ENCODE measurements at places on chromosomes 5 and 9.
A peak's percentile ranks its signal among the peaks of the same experiment; 100 is the strongest.

DNA sequence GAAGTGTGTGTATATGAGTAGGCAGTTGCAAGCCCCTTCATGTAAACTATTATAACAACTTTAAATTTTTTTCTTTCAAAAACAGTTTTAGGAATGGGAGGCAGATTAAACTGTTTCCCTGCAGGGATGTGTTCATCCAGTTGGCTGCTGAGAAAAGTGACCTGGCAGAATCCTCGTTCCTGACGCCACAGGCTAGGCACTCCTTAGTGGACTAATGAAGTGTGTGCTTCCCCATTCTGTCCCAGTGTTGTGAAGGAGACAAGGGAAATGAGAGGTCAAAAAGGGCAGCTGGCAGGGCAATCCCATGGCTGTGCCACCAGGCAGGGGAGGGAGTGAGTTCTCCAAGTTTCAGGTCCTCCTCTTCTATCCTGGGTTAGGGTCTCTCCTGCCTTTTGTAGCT lies 59.8 kb downstream of the FOXD1 start:
- no peak for DNase-seq

- DNase-seq, result no peak
Measured at GRCh38 chr5:113804943-113805342, 291.4 kb downstream of the YTHDC2 start.

DNA sequence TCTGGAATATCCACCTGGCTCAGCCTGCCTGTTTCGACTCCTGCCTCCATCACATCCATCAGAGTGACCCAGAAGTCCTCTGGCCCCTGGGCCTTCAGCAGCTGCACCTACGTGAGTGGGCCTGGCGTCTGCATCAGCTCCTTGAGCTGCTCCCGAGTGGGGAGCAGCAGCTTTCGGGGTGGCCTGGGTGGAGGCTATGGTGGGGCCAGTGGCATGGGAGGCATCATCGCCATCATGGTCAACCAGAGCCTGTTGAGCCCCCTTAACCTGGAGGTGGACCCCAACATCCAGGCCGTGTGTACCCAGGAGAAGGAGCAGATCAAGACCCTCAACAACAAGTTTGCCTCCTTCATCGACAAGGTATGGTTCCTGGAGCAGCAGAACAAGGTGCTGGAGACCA lies 83.0 kb downstream of the SEC61B start:
- DNase-seq, result no peak

- DNase-seq, result no peak
Measured at GRCh38 chr9:131728546-131728910, 11.3 kb downstream of the RAPGEF1 start.

GRCh38 chr5:90792725-90793124 lies 234.1 kb downstream of the ADGRV1 start:
- DNase-seq, result no peak

DNA sequence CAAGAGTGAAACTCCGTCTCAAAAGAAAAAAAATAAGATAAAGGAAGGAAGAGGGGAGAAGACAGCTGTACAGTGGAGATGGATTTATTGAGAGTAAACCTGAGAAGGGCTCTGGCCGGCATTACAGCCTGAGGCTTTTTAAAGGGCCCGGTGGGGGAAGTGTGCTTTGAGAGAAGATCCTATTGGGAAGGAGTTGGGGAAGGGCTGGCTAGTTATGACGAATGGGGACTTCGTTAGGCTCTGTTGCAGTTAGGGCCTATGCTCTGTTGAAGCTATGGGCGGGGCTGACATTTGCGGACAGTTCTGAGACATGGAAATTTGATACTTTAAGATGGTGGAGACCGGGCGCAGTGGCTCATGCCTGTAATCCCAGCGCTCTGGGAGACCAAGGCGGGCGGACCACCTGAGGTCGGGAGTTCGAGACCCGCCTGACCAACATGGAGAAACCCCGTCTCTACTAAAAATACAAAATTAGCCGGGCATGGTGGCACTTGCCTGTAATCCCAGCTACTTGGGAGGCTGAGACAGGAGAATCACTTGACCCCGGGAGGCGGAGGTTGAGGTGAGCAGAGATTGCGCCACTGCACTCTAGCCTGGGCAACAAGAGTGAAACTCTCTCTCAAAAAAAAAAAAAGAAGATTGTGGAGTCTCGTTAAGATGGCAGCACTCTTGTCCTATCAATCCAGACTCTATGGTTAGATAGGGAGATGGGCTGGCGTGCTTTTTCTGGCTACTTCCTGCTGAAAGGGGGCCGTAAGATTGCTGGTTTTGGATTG lies 33.2 kb downstream of the C9orf50 start:
- DNase-seq, result no peak

GRCh38 chr9:127185931-127186781 lies 63.7 kb upstream of the ANGPTL2 start:
- DNase-seq, result peak; percentile 64

DNA sequence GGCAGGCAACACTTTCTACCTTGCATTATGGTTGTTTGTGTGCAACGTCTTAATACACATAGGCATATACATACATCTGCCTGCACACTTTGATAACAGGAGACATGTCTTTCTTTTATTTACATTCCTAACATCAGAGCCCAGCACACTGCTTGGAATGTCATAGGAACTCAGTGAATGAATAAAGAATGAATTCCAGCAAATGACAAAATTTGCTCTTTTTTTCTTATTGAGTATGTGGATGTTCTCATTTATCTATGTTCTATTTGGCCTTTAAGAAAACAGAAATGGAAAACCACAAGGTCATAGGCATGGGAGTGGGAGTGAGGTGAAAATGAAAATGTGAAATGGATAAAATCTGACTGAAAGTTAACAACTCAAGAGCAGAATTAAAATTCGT lies 36.3 kb upstream of the PALM2AKAP2 start:
- no peak for DNase-seq

GRCh38 chr9:88673886-88674285 lies 138.9 kb downstream of the NXNL2 start:
- DNase-seq, result no peak

DNA sequence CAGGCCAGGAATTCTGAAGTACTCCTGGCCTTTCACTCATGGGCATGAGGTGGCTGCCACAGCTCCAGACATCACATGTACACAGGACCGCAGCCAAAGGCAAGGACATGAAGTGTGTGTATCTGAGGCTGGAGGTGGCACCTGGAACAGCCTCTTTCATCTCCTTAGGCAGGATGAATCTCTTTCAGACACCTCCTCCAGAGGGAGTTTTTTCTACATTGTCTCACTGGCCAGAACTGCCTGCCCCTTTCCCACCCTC lies 142.8 kb downstream of the BARX1 start:
- no peak for DNase-seq

DNA sequence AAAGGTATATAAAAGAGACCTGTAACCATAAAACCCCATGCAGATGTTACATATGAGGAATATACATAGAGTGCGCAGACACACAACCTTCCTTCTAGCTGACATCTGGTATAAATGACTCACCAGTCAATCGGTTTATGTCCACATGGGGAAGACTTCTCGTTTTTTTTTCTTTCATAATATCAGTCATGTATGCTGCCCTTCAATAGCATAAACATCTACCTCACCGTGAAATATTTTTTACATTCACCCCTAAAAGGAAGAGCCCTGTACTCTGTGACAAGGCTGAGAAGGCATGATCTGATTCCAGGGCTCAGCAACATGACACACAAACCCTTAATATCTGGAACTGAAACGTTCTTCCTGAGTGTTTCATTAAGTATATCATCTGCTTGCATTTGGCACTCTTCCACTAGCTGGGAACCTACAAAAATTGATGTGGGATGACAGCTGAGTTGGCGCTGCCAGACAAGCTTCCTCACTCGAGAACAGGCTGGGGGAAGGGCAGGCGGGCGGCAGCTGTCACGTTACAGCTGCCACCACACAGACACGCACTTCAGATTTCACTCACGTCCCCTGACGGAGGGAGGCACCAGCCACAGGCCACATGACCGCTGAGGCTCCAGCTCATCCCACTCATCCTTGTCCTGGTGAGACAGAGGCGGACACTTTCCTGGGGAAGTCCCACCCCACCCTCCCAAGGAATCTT lies 74.2 kb downstream of the SHB start:
- DNase-seq, result peak; percentile 85

GRCh38 chr5:95554331-95554646 lies 488 bp downstream of the SKIC3 start:
- no peak for DNase-seq

GRCh38 chr5:72477644-72478043 lies 29.6 kb downstream of the ZNF366 start:
- DNase-seq, result no peak

GRCh38 chr5:178677429-178677828 lies 50.6 kb upstream of the CLK4 start:
- no peak for DNase-seq

GRCh38 chr5:172623313-172623980 lies 17.6 kb upstream of the NEURL1B start:
- peak; percentile 28 for DNase-seq

- peak; percentile 13 for DNase-seq
Measured at GRCh38 chr9:134191455-134192209, 27.3 kb upstream of the RNU6ATAC start.

- no peak for DNase-seq
Measured at GRCh38 chr5:91438871-91439270, 55.8 kb upstream of the ARRDC3 start.

DNA sequence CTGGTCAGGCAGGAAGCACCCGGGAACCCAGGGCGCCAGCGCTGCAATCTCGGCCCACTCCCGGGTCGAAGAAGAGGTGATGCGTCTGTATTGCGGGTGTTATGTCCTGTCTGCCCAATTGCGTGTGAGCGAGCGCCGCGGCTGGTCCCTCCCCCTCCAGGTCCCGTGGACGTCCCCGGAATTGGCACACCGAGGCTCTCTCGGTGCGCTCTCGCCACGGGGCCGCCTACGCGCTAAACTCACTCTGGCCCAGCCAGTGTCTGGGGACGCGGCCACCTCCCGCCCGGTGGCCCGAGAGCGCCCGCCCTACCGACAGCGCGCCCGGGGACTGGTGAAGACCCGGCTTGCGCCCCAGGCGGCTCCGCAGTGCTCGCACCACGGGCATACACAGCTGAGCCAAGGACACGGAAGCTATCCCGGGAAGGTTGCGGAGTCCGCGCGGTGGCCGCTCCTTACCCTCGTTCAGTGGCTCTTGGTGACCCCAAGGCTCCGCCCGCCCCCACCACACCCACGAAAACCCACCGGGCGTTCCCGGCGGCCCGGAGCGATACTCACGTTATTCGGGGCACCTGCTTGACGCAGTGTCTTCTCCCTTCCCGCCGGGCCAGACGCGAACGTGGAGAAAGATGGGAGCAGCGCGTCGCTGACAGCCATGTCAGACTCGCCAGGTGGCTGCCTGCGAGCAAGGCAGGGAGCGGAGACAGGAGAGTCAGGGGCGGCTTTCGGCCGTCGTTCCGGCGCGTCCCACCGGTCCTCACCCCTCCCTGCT lies 1.0 kb downstream of the KLF4 start:
- peak; percentile 86 for DNase-seq

GRCh38 chr9:90469865-90470387 lies 172.7 kb downstream of the DIRAS2 start:
- no peak for DNase-seq

DNA sequence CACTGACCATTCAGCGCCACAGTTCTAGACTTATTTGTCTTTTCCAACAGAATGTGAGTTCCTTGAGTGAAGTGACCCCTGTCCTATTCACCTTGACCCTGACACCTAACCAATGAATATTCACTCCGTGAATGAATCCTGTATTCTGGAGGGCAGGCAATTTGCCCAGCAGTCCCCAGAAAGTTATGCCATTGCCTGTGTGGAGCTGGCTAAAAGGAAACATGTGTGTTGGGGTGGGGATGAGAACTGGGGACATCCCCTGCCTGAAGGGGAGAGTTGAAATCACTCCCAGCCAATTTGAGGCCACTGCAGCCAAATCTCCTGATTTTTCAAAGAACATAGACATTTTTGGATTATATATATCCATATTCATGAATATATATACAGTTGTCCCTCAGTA lies 199.0 kb downstream of the SLIT3 start:
- DNase-seq, result no peak

DNA sequence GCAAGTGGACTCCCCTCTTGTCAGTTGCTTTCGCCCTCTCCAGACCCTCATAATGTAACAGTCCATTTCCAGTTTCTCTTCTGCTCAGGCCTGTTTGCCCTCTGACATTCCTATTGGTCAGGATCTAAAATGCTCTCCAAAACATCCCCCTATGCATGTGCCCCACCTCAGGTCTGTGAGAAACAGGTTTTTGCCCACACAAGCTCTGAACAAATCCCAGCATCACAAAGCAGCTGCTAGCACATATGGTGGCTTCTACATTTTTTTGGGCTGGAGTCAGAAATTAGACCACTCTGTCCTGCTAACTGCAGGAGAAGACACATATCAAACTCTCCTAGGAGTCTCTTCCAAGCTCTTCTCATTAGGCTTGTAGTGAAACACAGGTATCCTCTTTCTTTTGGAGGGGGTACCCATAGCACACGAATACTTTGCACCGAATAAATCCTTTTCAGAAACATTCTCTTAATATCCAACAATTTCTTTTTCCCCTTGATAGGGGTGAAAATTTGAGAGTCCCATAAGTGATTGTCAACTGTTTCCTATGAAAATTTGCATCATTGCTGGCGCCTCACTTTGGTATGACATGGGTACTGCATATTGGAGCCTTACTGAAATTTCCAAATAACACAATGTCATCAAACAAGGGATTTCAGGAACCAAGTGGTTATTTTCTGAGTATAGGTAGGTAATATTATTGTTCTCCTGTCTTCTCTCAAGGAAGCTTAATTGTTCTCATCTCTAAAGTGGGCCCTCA lies 19.3 kb upstream of the HSPA9 start:
- DNase-seq, result no peak

DNA sequence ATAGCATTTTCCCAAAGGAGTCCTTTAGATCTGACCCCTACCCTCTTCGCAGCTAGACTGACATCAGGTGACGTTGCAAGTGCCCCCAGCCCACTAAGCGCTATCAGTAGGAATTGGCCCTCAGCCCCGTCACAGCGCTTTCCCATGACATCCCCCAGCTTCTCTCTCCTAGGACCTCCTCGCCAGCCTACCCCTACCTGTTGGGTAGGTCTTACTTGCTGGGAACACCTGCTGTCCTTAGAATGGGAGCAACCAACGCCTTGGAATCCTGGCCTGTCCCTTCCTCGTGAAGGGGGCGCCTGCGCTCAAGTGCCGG lies 584 bp upstream of the PIP5K1B start:
- DNase-seq, result no peak

GRCh38 chr5:93583439-93583767 lies 381 bp downstream of the NR2F1 start:
- no peak for DNase-seq

DNA sequence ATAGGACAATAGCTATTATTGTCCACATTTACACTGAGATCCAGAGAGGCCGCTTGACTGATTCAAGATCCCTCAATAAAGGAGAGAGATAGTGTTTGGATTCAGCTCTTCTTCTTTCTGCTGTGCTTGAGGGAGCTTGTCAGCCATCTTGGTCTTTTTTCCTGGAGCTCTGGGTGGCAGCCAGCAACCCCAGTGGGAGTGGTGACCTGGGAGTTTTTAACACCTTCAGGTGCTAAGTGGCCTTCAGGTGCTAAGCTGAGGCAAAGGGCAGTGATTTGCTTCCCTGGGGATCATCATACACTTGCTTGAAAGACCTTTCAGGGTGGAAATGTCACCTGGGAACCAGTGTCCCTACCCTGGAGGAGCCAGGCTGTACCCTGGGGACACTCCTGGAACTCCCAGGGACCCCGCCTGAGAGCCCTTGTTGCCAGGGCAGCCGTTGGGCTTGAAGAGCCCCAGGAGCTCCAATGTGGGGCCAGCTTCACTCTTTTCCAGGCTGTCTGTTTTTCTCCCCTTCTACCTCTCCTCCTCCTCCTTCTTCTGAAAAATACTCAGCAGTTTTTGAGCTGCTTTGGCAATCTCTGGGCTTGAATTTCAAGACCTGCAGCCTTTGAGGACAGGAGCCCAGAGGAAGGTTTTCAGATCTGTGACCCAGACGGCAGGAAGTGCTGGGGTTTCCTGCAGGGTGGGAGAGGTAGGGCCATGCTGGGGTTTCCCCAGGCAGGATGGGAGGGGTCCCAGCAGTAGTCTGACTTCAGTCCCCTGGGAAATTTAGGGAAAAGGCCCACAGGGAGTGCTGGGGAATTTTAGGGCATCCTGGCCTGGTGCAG lies 59.7 kb downstream of the FGF18 start:
- DNase-seq, result no peak
